ENCODE measurements at places on chromosomes 5 and 9.

- DNase-seq: no peak
These were observed 23.0 kb upstream of the ECM2 start for GRCh38 chr9:92558612-92559374.

- no peak for DNase-seq
These were observed 67.7 kb downstream of the PRDM6 start for GRCh38 chr5:123156577-123157296.

DNA sequence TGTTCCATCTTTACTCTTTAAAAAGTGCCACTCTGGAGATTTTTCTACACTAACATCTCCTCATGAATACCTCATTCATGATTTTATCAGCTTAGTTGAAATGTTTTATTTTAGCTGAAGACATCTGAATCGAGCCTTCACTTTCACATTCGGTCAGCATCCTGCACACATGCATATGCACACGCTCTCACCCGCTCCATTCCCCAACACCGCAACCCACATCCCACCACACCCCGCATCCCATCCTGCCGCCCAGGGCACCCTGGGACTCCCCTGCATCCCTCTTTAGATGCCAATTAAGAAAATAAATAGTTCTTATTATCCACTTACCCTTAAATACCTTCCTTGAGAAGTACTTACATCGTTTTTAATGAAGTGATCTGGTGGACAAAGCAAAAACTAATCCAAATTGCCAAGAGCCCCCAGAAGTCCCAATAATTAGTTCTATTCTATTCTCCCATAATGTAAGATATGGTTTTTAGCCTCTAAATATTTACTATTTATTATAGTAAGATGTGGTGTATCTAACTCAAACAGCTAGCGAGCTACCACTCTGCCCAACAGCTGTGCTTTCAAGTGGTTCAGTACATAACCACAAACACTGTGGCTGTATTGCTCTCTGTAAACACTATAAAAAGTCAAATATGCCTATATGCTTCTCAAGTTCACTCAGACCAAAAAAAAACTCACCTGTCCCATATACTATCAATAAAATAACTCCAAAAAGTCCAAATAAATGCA, 38.2 kb downstream of the GZMK start:
- DNase-seq: no peak

GRCh38 chr5:172748341-172748843, 22.6 kb downstream of the DUSP1 start:
- no peak for DNase-seq

DNA sequence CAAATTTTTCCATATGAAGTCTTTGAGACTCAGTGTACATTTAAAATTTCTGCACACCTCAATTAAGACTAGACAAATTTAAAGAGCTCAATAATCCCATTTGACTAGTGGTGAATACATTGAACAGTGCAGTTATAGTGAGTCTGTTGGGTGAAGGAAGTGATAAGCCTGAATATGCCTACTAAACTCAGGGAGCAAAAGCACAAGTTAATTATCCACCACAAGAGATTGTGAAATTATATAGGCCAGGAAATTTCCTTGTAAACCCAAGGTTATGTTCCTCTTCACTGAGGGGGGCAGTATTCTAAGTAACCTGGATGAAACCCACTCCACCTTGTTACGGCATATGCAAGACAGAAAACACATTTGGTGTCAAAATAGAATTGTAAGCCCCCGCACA, 612.9 kb upstream of the DAB2 start:
- DNase-seq: no peak

All from Kasumi-1 (cell line).